ENCODE measurements at places on chromosomes 1 and 21. TPM values are rescaled to one million over a fixed set of nuclear protein-coding genes. Genes with fewer than 3 reads are reported as not detected.

Gene ABCB10
- 27.9 TPM for total RNA-seq

Gene UMODL1
- total RNA-seq = not detected

DNA sequence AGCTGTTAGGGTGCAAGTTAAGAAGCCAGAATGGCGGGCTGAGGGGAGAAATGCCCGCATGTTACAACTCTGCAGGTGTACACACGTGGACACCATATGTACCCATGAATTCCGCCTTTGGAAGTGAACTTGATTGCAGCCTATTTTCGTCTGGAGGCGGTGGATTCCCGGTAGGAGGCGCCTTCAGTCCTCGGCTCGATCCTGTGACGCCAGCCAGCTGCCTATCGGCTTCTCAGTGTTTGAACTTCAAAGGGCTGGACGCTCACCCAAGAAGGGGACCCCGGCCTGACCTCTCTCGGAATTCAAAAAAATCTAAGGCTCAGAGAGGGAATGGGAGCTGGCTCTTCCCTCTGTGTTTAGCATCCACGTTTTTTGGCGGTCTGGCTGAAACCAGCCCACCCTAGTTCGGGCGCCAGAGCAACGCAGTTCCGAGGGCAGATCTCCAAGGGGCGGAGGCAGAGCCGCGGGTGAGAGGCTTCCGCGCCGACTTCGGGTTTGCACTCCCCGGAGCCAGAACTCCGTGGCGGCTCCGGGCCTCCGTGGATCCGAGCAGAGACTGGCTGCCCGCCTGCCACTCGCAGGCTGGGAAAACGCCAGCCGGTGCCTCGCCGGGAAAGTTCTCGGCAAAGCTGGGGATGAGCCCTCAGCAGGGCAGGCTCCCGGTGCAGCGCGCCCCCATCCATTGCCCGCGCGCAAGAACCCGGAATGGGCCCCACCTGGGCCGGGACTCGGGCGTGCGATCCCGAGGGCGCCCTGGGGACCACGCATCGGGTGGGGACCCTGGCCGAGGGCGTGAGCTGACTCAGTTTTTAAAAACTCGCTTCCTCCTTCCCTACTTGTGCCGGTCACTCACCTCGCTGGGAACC, 996 bp upstream of the TMEM51 start:
- DNase-seq = peak; percentile 63

GRCh38 chr1:9927259-9927658, 15.9 kb downstream of the LZIC start:
- no peak for DNase-seq
